ENCODE measurements at places on chromosomes 11 and 22.
A peak's percentile ranks its signal among the peaks of the same experiment; 100 is the strongest.

DNA sequence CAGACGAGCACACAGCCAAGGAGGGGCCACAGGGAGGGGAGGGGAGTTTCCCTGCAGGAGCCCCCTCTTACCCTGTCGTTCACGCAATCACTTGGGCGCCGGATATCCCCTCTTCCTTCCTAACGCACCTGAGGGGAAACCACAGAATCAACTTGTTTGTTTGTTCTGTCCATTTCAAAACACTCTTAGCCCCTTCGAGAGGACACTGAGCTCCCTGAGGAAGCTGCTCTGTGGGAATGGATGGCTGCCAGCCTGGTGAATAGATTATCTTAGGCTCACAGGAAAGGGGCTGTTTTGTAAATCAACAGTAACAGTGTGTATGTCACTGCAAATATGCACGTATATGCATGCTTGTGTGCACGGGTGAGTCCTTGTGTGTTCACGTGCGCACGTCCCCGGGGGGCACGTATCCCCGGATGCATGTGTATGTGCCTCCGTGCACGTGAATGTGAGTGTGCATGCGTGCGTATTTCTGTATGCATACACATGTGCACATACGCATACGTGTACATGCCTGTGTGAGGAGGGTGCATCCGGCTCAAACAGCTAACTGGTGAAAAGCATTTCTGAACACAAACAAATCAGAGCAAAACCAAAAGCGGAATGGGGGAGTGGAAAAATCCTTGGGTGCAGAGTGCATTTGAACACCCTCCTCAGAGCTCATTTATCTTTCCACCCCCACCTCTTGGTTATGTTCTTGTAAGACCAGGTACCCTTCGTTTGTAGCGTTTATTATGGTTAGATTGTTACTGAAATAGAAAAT, 7.2 kb downstream of the ARSA start:
- peak; percentile 73 for DNase-seq

DNA sequence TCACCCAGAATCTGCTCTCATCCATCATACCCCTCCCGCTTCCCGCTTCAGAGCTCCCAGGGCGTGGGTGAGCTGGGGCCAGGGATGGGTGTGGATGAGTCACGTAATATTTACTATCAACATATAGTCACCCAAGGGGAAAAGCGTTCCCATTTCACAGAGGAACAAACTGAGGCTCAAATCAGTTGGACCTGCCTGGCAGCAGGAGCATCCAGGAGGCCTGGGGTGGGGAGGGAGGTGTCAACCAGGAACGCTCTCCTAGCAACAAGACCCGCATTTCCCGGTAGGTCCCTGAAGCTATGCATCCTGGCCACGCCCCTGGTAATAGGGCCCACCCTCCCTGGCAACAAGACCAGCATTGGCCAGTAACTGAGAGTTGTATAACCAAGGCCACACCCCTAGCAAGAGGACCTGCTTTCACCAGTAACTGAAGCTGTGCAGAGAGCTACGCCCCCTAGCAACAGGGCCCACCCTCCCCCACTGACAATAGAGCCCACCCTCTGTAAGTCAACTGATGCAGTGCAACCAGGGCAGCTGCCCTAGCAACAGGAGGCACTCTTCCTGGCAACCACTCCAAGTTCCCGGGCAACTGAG, 32.7 kb upstream of the TXNRD2 start:
- peak; percentile 89 for DNase-seq

GRCh38 chr11:74650498-74650897, 58.1 kb downstream of the POLD3 start:
- DNase-seq: no peak

- no peak for DNase-seq
Measured at GRCh38 chr22:47315862-47316419, 553.5 kb downstream of the TBC1D22A start.

DNA sequence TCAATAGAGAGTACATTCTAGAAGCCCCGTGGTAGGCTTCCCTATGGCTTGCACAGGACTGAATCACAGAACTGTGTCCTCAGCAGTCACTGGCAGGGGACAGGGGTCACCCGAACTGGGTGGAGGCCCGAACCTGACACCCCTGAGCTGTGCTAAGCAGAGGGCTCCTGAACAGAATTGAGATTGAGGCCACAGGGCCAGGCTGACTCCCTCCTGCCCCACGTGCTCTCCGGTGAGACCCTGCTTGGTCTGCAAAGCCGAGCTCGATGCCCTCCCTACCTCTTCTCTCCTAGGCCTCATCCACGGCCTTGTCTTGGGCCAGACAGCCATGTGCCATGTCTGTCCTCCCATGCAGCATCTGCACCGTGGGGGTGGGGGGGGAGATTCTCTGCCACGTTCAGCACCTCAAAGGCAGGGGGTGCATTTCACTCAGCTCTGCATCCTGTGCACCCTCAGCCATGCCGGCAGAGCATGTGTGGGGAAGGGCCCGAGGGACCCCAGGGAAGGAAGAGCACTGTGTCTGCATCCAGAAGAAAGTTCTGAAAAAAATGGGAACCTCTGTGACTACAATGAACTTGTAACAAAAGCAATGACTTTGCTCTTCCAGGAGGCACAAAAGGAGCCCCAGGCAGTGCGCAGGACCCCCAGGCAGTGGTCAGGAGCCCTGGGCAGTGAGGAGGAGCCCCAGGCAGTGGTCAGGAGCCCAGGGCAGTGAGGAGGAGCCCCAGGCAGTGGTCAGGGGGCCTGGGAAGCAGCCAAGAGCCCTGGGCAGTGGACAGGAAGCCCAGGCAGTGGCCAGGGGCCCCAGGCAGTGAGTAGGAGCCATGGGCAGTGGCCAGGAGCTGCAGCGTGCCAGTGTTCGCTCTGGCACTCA, 76.7 kb upstream of the SEPTIN5 start:
- DNase-seq: no peak

DNA sequence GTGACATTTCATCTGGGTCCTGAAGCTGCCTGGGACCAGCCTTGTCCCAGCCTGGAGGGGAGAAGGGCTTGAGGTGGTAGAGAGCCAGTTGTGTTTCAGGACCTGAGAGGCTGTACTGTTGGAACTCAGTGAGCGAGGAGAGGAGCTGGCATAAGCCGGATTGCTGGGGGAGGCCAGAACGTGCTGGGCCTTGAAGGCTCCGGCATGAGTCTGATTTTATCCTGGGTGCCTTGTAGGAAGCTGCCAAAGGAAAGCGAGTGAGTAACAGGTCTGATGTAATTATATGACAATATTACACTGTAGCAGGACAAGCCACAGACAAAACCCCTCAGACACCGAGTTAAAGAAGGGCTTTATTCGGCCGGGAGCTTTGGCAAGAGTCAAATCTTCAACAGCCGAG, 17.2 kb downstream of the AP2A2 start:
- DNase-seq: no peak

- DNase-seq: no peak
Measured at GRCh38 chr11:103980108-103980507, 56.3 kb upstream of the DDI1 start.

- DNase-seq: no peak
Measured at GRCh38 chr11:69014898-69015549, 2.0 kb upstream of the MRGPRF start.

GRCh38 chr11:30521297-30522071, 64.7 kb downstream of the MPPED2 start:
- DNase-seq: no peak

GRCh38 chr22:46587492-46588278, 32.5 kb upstream of the GRAMD4 start:
- DNase-seq: peak; percentile 59

GRCh38 chr22:49628391-49629260, 199.0 kb downstream of the BRD1 start:
- peak; percentile 9 for DNase-seq

- no peak for DNase-seq
Measured at GRCh38 chr11:9253086-9253485, 12.1 kb downstream of the DENND5A start.

- no peak for DNase-seq
Measured at GRCh38 chr11:125276619-125276976, 112.0 kb downstream of the PKNOX2 start.

- no peak for DNase-seq
Measured at GRCh38 chr11:76139314-76139713, 67.0 kb downstream of the WNT11 start.

- no peak for DNase-seq
Measured at GRCh38 chr11:7427733-7428132, 57.6 kb upstream of the OLFML1 start.

- DNase-seq: no peak
Measured at GRCh38 chr11:104390651-104391050, 226.7 kb upstream of the PDGFD start.

DNA sequence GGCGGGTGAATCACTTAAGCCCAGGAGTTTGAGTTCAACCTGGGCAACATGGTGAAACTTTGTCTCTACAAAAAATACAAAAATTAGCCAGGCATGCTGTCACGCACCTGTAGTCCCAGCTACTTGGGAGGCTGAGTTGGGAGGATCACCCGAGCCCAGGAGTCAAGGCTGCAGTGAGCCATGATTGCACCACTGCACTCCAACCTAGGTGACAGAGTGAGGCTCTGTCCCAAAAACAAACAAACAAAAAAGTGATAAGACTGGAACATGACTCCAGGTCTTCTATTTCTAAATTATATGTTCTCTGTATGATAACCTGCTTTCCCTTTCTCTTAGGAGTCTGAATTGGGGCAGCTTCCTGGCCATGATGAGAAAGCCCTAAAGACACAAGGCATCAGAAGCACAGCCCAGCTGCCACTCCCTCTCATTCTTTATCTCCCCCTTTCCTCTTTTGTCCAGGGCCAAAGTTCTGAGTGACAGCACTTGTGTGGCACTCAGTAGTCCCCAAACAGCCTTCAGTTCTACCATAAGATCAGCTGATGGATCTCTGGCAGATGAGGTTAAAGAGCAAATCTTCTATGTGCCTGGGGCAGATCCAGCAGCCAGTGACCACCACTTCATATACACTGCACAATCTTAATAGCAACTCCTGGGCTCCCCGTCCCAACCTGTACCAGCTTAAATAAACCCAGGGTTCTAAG, 136.0 kb downstream of the C11orf58 start:
- DNase-seq: no peak

GRCh38 chr11:790721-791564, 1.1 kb upstream of the CEND1 start:
- DNase-seq: no peak

DNA sequence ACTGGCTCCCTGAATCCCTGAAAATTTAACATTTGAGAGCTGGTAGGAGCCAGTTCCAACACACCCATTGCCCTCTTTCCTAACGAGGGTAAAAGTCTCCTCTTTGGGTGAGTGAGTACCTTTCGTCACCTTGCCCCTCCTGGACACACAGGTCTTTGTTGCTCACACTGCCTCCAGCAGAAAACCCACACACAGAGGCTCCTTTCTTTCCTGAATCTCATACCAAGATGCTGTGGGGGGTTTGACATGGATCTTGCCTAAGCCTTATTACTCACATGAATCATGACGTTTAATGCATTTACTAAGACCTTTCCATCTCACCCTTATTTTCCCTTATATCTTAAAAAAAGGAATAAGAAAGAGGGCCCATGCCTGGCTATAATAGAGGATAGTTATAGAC, 53.0 kb downstream of the PARVA start:
- no peak for DNase-seq

DNA sequence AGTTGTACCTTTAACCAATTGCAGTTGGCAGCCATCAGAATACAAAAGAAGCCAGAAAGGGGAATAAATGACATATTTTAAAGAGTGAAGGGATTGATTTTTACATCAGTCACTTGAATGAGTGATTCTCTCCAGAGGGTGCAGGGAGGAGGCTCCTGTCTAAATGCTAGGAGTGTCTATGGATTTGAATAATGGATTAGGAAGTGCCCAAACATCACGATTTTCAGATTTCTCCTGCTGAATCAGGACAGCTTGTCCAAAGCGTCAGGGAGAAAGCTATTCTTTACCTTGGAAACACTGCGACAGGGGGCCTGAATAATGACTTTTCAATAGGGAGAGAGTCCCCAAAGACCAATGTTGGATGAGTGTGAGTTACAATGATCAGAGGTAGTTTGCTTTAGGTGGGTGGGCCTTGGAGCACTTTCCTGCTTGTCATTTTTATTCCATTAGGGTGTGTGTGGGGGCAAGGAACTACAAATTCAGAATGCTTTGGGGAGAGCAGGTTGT, 735.5 kb downstream of the KCNA4 start:
- DNase-seq: no peak

DNA sequence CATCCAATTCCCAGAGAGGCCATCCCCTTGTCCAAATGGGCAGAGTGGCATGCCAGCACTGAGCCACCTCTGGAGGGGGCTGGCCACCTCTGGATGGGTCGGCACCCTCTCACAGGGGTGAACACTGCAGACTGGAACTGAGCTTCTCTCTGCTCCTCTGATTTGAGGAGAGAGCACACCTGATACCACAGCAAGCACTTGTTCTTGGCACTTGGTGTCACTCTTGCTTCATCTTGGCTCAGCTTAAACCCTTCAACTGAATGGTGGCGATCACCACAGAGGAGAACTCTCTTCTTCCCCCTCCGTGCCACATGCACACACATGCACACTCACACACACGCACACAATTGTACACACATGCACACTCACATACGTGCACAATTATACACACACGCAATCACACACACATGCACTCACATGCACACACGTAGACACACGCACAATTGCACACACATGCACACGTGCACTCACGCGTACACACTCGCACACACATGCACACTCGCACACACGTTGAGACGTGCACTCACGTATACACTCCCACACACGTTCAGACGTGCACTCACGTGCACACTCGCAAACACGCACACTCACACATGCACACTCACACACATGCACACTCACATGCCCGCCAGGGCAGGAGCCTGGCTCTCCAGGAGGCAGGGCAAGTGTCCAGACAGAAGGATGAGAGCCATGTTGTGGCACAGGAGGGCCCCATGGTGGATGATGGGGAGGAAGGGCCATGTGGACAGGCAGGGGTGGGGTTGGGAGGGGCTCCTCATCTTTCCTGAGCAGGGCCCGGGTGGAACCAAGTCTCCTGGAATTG, 23.4 kb downstream of the OVOL1 start:
- DNase-seq: no peak

DNA sequence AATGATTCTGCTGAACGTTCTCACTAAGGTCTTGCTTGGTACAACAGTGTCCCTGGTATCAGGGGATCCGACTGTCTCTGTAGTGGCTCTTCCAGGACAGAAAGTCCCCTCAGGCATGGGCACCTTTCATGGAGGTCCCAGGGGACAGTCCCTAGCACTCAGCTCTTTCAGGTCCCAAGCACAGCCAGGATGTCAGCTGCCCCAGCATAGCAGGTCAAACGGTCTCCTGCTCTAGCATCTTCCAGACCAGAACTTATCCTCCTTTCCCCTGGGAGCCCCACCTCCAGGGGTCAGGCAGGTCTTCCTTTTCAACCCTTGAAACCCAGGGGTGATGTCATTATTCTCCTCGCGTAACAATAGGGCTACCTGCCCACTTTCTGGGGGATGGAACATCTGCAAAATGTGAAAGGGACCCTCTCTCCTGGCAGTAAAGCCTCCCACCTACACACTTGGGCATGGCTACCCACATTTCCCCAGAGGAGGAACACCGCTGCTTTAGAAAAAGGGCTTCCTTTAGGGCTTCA, 24.7 kb upstream of the CRYBB3 start:
- DNase-seq: no peak

All from NCI-H524 (cell line).